ENCODE measurements at places on chromosomes 1 and 21.

- peak; percentile 54 for DNase-seq
These were observed 1.5 kb downstream of the CCN1 start for GRCh38 chr1:85581802-85582686.

- no peak for DNase-seq
These were observed 102.8 kb upstream of the JUN start for GRCh38 chr1:58886611-58887010.

DNA sequence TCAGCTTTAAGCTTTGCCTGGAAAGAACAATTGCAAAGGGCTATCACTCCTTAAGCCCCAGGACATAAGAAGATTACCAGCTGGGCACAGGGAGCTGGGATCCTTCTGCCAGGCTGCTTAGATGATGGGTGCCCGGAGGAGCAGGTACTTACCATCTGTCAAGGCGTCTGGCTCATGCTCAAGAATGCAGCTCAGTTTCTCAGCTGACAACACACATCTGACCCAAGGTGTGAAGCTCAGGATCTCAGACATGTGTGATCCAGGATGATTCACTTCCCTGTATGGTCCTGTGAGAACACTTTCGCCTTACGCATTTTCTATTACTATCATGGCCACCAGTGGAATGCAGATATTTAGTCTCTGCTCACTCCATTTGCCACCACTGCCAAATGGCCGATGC, 14.7 kb upstream of the DISC1 start:
- DNase-seq, result no peak

DNA sequence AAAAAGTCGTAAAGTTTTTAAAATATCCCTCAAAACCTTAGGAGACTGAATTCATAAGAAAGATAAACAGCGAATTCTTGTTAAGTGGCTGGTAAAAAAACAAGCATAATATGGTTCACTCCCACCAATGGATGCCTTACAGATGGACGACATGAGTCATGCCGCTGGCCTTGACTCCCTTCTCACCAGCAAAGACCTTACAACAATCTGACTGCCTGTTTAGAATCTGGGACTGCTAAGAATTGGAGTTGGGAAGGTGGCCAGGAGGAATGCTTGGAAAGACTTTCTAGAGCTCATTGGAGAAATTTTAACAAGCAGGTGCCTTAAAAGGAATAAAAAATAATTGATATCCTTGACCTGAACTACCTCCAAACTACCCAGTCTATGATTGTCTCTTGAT, 206.9 kb upstream of the FMN2 start:
- no peak for DNase-seq

DNA sequence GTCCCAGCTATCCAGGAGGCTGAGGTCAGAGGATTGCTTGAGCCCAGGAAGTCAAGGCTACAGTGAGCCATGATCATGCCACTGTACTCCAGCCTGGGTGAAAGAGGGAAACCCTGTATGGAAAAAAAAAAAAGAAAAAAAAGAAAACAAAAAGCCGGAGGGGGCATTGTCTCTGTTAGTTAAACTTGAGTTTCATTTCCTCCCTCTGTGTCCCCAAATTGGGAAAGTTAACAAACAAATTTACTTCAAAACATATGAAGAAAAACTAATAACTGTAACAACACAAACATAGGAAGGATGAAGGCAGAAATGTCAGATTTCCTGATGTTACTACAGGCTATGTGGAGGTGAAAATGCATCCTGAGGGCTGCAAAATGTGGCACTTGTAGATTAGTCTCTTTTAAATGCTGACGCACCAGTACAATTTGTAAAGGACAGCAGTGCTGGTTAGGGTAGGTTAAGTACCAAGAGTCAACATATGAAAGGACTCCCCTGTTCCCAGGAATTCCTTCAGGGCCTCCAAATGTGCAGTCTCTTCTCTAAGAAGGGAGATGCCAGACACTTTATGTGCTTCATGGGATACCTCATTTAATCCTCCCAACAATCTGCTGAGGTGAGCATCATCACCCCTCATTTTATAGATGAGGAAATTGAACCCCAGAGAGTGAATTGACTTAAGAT, 52.9 kb downstream of the DEGS1 start:
- no peak for DNase-seq

DNA sequence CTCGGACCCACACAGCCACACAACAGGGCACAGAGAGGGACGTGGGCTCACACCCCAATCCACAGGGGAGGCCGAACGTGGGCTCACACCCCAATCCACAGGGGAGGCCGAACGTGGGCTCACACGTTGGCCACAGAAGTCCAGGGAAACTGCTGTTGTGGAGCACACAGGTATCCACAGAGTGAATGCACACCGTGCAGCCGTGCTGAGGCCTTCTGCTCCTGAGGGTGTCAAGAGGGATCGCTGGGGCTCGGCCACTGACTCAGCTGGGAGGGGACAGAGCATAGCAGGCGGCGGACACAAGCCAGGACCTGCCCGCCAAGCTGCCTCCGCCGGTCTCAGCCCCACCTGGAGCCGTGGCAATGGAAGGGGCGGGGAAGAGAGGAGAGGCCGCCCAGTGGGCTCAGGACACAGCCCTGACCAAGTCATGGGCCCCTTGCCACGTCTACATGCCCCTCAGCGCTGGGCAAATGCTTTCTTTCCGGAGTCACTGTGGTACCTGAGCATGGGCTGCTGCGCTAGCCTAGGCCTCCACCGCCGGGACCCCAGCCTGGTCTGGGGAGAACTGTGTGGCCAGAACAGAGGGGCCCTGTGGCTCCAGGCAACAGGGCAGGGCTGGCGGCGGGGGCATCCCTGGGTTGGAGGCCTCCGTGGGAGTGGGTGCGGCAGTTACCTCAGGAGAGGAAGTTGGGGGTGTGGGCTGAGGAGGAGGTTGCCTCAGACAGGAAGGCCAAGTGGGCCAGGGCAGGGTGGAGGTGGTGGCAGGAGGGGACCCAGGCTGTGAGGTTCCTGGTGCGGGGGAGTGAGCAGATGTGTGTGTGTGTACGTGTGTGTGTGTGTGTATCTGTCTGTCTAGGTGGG, 1.2 kb downstream of the SYTL1 start:
- peak; percentile 77 for DNase-seq

DNA sequence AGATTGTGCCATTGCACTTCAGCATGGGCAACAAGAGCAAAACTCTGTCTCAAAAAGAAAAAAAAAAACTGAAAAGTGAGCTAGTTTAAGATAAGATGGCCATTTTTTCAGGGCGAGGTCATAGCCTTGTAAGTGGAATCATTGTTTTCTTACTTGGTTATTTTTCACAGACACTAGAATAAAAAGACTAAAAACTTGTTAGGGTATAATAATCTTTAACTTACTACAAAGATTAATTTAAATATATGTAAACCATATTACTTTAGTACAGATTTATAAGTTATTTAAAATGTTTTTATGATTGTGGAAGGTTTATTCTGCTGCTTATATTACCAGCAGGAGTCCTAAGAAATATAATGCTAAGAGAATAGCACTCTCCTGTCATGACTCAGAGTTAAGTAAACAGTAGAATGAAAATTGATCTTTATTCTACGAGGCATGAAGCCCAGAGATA, 23.5 kb downstream of the ANGPTL1 start:
- peak; percentile 23 for DNase-seq

DNA sequence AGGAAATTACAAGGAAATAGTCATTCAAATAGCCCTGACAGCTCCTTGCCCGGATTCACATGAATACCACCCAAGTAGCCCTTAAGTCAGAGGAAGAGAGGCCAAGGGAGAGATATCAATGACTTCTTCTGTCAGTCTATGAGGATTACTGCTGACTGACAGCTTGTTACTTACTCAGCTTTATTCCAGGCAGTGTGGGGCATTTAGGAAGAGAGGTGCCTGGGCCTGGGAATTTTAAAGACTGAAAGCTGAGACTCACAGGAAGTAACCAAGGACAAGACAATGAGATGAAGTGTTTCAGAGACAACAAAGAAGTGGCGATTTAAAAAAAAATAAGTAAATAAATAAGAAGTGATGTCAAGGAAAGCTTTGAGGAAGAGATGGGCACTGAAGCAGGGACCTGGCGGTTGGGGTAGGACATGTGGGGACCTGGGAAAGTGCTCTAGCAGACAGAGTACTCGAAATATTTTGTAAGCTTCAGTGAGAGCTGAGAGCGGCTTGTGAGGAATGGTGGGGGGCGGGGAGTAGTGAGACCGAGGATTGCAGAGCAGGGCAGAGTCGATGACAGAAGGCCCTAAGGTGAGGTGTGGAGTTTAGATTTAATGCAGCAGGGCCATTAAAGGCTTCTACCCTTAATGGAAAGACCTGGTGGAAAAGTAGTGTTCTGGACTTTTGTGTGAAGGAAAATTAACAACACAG, 58.9 kb downstream of the ST3GAL3 start:
- peak; percentile 67 for DNase-seq

DNA sequence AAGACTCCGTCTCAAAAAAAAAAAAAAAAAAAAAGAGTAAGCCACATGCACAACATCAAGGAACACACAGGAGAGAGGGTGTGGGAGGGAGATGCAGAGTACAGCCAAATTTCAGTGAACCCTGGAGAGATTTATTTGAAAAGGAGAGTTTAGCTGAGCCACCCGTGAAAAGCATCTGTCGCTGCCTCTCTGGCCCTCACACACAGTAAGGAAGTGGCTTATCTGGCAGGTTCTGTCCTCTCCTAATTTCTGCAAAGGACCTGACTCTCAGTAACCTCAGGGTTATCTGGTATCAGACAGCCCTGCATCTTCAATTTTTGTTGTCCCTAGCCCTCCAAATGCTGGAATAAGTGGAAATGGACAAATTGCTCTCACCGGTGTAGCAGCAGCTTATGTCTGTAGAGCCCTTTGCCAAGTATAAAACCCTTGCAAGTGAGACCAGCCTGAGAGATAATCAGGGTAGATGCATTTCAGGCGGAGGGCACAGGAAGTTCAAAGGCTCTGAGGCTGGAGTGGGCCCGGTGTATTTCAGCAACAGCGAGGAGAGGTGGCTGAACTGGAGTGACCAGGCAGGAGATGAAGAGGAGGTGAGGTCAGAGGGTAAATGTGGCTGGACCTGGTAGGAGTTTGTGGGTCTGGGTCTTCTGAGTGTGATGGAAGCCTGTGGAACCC, 16.7 kb upstream of the IL10RB start:
- DNase-seq, result no peak

Measured in NCI-H510A treated with DMSO at 0.1 percent for 48 hours (cell line).